ENCODE measurements at places on chromosomes 6 and 20.

DNA sequence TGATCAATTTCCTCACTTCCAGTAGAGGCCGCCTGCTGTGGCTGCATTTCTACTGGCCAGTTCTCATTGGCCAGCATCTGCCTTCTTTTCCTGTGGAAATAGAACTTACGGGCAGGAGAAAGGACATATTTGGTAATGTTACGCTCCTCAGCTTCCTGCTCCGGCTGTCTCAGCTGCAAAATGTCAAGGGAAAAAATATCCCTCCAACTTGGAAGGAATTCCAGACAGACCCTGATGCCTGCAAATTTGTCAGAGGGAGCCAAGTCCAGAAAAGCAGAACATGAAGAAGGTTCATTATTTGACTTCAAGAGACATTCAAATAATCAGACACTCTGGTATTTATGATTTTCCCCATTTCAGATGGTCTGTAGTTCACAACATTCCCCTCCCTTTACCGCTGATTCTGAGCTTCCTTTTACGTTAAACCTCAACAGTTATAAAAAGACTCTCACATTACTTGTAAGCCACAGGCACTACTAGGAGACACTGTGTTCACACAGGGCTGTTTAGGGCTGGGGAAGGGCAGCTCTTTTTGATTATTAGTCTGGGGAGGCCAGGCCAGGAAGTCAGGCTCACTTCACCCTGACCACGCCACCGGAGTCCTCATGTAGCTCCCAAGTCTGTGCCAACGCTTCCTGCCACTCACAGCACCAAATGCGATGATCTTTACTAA lies 179.6 kb upstream of the CCN2 start:
- DNase-seq, result no peak

GRCh38 chr20:57476084-57476526 lies 48.8 kb downstream of the CTCFL start:
- DNase-seq, result no peak

GRCh38 chr6:52552278-52552643 lies 24.6 kb downstream of the TRAM2 start:
- no peak for DNase-seq

DNA sequence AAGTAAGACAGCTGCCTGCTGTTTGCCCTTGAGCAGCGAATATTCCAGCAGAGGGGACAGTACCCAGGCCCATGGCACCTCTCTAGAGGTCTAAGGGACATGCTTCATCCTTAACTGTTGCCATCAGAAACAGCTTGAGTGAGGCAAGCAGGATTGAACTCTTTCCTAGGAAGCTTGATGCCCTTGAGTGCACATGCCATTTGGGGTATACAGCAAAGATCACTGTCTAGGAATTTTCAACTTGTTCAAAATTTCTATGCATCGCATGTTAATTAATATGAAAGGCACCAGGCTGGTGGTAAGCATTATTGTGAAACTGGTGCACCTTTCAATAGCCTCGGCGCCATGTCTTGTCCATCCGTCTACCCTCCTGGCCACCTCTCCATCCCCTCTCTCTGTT lies 54.1 kb downstream of the EDN1 start:
- no peak for DNase-seq

DNA sequence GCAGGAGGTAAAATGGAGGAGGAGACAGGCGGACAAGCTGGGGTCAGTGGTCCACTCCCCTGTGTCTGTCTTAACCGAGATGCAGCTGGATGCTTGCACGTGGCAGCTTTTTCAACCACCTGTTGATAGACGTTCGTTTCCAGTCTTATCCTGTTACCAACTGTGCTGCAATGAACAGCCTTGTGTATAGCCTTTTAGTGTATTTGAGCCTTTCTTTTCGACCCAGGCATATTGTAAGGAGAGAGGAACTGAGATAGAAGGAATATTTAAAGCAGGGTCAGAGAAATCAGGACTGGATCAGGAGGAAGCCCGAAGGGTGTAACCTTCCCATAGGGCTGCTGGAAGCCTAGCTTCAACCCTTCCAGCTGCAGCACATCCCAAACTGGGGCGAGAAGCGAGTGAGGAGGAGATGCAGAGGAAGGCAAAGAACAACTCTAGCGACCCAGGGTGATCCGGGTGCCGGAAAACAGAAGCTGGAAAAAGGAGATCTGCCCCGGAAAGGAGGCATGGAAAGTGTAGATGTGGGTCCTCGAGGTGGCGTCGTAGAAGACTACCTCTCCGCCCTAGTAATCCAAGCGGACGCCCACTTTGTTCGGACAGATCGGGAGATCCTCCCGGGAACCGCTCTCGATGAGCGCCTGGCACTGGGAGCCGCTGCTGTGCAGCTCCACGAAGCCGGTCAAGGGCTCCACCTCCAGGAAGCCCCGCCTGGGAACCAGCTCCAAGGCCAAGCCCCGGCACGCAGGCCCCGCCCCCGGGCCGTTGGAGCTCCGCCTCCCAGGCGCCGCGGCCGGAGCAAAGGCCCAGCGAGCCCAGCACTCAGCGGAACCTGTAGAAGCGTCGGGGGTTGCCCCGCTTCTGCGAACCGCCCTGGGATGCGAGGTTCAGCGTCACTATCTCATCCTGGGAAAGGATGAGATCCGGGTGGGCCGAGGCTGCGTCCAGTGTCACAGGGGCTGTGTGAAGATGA lies 11.2 kb downstream of the TRIM31 start:
- DNase-seq, result peak; percentile 55
